ENCODE measurements at places on chromosomes 16 and 17. TPM values are rescaled to one million over a fixed set of nuclear protein-coding genes. Genes with fewer than 3 reads are reported as not detected.

DNA sequence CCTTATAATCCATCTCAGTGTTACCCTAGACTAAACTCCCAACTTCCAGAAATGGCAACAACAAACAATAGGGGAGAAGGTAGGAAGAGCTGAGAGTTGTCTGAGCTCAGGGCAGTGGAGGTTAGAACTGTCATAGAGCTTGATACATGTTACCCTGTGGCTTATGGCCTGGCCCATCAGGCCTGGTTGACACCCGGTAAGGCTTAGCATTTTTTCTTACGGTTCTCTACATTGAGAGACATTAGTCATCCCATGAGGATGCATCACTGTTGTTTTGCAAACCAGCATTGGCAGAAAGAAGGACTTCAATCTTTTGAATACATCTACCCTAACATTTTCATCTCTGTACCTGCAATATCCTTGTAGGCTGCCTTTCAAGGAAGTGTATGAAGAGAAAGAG, 226.6 kb downstream of the PHKB start:
- no peak for DNase-seq

PAQR4 gene
- 8.9 TPM for total RNA-seq

TPSD1 gene
- not detected for total RNA-seq

GRCh38 chr16:24070851-24071250, 185.3 kb upstream of the CACNG3 start:
- no peak for DNase-seq

- no peak for DNase-seq
These were observed 17.7 kb downstream of the KNOP1 start for GRCh38 chr16:19700319-19700781.

CSH2 gene
- 0.66 TPM for total RNA-seq

GRCh38 chr16:59697761-59698160, 963.6 kb upstream of the GOT2 start:
- DNase-seq = no peak

GRCh38 chr17:79548116-79548515, 62.7 kb downstream of the RBFOX3 start:
- DNase-seq = no peak

DNA sequence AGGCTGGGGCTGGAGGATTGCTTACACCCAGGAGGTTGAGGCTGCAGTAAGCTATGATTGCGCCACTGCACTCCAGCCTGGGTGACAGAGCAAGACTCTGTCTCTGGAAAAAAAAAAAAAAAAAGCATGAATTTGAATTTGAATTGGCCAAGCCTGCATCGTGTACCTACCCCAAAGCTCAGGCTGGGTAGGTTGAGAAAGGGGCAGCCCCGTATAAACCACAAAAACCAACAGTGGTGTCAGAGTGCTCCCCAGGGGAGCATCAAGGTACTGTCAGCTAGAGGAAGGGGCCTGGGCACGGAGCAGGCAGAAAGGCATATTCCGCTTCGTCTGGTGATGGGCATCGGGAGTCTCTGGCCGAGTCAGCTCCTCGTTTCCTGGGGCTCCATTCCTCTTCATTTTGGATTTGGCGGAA, 40.9 kb downstream of the RAP1GAP2 start:
- DNase-seq = no peak

GRCh38 chr17:79105937-79106336, 31.3 kb downstream of the ENGASE start:
- DNase-seq = no peak

- DNase-seq = no peak
These were observed at the start of gene PMP22 for GRCh38 chr17:15265131-15265530. TSS of gene PMP22 (minus strand) at chr17:15265326. CDS start at chr17:15260727, 4,599 bp downstream.

DNA sequence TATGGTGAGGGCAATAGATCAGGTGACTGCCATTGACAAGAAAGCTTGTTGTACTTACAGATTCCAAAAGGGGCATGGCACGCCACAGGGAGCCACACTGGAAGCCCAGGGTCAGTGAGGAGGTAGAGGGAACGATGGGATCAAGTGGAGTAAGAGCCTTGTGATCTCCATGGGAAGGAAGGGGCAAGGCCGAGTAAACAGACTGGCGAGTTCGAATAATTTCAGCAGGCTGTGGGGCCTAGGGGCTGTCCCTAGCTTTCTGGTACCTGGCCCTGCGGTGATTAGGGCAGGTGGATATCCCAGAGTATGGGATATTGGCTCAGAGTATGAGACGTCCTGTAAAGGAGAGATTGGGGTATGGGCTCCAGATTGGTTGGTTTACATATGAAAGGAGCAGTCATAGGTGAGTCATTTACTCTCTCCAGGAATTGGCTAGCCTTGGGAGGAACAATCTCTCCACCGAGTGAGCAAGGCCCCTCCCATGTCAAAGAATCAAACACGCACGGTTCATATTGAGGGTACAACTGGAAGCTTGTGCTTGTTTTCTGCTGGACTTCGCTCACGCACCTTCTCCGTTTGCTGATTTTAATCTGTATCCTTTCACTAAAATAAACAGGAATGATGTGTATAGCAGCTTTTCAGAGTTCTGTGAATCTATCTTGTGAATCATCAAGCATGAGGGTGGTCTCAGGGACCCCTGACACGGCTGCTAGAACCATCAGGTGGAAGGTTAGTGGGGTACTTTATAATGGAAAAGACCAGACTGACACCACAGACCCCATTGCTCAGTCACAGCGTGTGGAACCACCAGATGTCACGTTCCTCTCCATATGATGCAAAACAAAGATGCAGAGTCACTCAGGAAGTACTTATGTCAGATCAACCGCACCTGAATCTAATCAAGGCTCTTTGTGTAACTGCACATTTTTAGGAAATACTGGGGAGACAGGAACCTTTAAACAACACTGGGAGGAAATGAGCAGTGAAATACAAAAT, 27.9 kb downstream of the GABARAPL2 start:
- DNase-seq = no peak

- no peak for DNase-seq
These were observed 10.3 kb downstream of the TOB1 start for GRCh38 chr17:50855708-50856330.

- DNase-seq = no peak
These were observed 999.2 kb upstream of the GOT2 start for GRCh38 chr16:59733321-59733720.

PPL gene
- 36.8 TPM for total RNA-seq

GRCh38 chr16:64950262-64950661, 171.6 kb downstream of the CDH11 start:
- DNase-seq = no peak

GRCh38 chr17:28530250-28530649, 22.2 kb downstream of the UNC119 start:
- no peak for DNase-seq

DNA sequence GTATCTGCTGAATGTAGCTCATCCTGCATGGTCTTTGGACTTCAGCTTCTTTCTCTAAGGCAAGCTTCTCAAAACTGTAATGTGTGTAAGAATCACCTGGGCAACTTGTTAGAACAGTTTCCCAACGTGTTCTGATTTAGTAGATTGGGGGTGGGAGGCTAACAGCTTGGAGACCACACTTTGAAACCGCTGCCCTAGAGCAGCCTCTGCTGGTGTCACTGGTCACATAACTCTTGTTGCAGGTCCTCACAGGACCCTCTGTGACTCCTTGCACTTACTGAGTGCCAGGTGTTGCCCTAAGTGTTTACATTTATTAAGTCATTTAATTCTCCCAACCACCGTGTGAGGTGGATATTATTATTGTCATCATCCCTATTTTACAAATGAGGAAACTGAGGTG, 9.9 kb downstream of the SLC35G3 start:
- no peak for DNase-seq

CCL1 gene
- not detected for total RNA-seq

GRCh38 chr17:37789021-37789565, 44.2 kb upstream of the HNF1B start:
- DNase-seq = no peak

C16orf89 gene
- 0.55 TPM for total RNA-seq

GRCh38 chr16:27758544-27758943, 208.6 kb downstream of the KATNIP start:
- no peak for DNase-seq

DVL2 gene
- 87.3 TPM for total RNA-seq

DNA sequence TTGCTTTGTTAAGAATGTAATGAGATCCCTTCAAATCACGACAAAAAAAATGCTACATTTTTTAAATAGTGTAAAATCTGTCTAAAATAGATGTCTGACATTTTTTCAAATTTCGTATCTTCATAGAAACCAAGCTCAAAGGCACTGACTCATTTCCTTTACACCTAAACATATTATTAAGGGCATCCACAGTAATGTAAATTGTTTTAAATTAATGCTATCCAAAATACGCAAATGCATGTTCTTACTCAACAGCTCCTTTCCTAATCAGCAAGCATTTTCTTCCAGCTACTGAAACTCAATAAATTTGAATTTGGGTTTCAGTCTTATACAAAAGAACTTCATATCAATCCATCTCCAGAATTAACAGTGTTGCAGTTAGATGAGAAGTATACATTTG, 4.3 kb downstream of the C16orf87 start:
- no peak for DNase-seq

DNA sequence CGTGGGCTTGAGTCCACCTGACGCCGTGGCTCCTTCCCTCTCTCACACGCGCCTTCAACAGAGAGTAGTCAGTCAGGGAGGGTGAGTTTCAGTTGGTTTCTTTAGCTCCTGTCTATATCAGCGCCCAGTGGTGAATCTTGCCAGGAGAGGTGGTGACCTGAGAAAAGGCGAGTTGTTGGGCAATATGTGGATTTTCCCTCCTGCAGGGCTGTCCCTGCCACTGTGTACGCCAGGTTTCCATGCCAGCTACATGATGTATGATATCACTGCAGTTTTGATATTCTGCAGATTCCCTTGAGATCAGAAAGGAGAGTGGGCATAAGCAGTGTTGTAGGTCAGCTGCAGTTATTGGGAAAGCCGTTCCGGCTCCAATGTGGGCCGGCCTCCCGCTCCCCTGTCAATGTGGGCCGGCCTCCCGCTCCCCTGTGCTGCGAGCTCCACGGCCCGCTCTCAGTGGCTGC, 31.4 kb downstream of the BANP start:
- no peak for DNase-seq

CLDN6 gene
- 260 TPM for total RNA-seq

C17orf100 gene
- 6.1 TPM for total RNA-seq

- DNase-seq = no peak
These were observed 37.6 kb upstream of the LGALS9 start for GRCh38 chr17:27593232-27593856.

LGALS9B gene
- total RNA-seq = not detected

GRCh38 chr16:1044460-1045309, 27.9 kb upstream of the SSTR5 start:
- DNase-seq = no peak

Measured in mesothelial cell of epicardium (in vitro differentiated cells).